Tongue (tissue), 3 donors: ENCODE measurements at places on chromosomes 3 and 15. TPM values are rescaled to one million over a fixed set of nuclear protein-coding genes. Genes with fewer than 3 reads are reported as not detected.

DNA sequence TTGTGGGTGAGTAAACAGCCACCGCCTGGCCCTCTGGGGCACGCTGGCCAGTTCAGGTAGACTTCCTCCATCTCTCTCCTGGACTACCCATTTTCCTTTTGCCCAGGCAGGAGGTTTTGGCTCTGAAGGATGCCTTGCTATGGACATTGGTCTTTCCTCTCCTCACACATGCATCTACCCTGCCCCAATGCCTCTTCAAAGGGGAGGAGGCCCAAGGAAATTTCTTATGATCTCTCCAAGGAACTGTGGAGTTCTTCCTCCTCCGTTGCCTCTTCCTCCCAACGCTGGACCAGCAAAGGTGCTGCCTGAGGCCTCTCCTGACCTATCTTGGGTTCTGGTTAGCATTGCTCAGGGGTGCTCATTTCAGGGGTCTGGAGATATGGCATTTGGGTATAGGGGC, 33.5 kb downstream of the POMGNT2 start:
- DNase-seq: no peak

Gene LIPC
- 1.0 TPM for total RNA-seq

Gene OR5AC2
- not detected for total RNA-seq

GRCh38 chr15:57677204-57677603, 29.3 kb upstream of the POLR2M start:
- no peak for DNase-seq

- DNase-seq: no peak
Observed at GRCh38 chr3:32880225-32880624, 62.4 kb downstream of the TRIM71 start.

DNA sequence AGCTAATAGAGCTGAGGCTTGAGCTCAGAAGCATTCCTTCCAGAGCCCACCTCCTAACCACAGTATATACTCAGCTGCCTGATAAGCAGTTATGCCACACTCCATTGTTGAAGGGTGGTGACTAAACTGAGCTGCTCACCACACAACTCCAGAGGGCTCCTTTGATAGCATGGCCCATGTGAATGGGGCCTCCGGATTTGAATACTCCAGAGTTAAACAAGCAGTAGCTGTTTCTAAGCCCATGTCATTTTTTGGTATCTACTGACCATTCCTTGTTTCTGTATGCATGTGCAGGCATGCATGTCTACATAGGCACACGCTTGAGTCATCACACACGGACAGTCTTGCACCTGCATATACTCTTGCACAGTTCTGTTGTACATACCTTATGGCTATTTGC, 28.9 kb downstream of the IGSF10 start:
- DNase-seq: no peak

- DNase-seq: no peak
Observed at GRCh38 chr3:194836661-194837060, 151.0 kb downstream of the FAM43A start.

Gene TPRA1
- total RNA-seq: 14.1 TPM

DNA sequence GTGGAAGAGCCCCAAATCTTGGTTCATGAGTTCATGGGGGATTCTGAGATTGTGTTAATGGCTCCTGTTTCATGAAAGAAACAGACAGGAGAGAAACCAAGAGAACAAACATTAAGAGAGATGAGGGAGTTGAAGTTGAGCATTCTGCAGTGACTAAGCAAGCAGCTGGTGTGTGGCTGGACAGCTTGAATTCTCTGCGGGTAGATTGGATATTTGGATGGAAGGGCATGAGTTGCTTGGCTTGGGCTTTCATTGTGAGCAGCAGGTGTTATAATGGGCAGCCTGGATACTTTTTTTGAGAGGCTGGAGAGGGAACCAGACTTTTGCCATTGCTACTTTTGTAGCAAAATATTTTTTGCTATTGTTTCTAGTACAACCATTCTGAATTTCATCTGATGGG, 346.8 kb upstream of the SATB1 start:
- DNase-seq: no peak

- peak; percentile 12 for DNase-seq
Observed at GRCh38 chr15:89016549-89017041, 71.7 kb upstream of the ABHD2 start.

Gene ISLR2
- 8.4 TPM for total RNA-seq

DNA sequence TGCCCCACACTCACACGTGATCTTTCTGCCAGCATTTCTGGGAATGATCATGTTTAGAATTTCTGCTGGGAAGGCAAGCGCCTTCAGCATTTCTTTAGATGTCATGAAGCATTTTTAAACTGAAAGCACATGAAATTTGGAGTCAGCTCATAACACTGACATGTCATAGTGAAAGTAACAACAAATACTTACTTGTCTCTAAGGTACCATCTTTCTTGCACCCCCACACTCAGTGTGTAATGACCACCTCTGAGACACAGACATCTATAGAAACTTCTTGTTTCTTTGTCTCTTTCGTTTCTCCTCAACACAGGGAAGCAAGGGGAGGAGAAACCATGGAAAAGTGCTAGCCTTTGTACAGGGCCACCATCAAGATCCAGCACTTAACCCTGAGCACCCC, 171.7 kb downstream of the RORA start:
- DNase-seq: no peak

DNA sequence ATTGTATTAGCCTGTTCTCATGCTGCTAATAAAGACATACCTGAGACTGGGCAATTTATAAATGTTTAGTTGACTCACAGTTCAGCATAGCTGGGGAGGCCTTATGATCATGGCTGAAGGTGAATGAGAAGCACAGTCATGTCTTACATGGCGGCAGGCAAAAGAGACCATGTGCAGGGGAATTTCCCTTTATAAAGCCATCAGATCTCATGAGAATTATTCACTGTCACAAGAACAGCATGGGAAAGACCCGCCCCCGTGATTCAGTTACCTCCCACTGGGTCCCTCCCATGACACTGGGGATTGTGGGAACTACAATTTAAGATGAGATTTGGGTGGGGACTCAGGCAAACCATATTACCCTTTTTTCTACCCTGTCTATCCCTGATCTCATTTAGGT, 51.5 kb upstream of the MYZAP start:
- DNase-seq: no peak

- DNase-seq: no peak
Observed at GRCh38 chr15:56234804-56235203, 8.9 kb downstream of the RFX7 start.

DNA sequence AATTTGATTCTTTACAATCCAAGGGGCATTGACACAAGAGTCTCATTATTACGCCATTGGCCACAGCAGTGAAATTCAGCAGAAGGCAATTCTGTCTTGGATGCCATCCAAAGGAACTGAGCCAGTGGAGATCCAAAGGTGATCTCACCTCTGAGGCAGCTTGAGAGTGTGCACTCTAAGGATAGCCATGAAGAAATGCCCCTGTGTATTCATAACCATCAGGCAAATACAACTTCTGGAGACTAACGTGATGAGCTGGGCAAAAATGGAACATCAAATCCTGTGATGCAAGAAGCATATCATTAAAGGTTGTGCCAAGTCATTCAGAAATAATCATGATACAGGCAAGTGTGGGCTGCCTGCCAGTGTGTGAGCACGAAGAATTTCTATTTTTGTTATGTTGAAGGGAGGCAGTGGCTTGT, 41.4 kb downstream of the ROBO2 start:
- DNase-seq: peak; percentile 69

- no peak for DNase-seq
Observed at GRCh38 chr15:71313806-71314205, 198.5 kb downstream of the THSD4 start.

GRCh38 chr3:51686512-51687215, 15.6 kb downstream of the TEX264 start:
- DNase-seq: peak; percentile 57

- DNase-seq: no peak
Observed at GRCh38 chr3:195845483-195845882, 33.8 kb upstream of the MUC4 start.

GRCh38 chr3:67683522-67683921, 29.1 kb upstream of the SUCLG2 start:
- DNase-seq: no peak

DNA sequence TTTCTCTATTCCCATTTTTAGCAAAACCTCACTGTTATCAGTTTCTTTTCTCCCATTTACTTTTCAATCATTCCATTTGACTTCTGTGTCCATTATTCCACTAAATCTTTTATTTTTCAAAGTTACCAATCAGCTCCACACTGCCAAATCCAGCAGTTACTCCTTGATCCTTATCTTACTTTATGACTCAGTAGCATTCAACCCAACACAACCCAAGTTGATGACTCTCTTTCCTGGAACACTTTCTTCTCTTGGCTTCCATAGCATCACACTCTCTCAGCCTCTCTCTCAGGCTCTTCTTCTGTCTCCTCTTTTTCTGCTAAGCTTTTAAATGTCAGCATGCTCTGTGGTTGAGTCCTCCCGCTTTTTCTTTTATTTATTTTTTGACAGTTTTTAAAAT, 36.3 kb downstream of the RASGRP1 start:
- DNase-seq: no peak

GRCh38 chr3:86801921-86802320, 189.0 kb downstream of the VGLL3 start:
- DNase-seq: no peak

GRCh38 chr3:59880717-59881116, 830.9 kb upstream of the CFAP20DC start:
- no peak for DNase-seq

GRCh38 chr3:149579838-149580542, 77.8 kb downstream of the WWTR1 start:
- DNase-seq: peak; percentile 72

GRCh38 chr3:142272200-142272891, 47.0 kb upstream of the GK5 start:
- DNase-seq: peak; percentile 32

- no peak for DNase-seq
Observed at GRCh38 chr15:89307046-89307587, 27.5 kb downstream of the POLG start.

Gene SHC4
- 7.7 TPM for total RNA-seq

- DNase-seq: no peak
Observed at GRCh38 chr3:71464613-71465012, 118.9 kb downstream of the FOXP1 start.

Gene SV2B
- total RNA-seq: 4.5 TPM

GRCh38 chr3:21174461-21174860, 576.5 kb downstream of the ZNF385D start:
- peak; percentile 39 for DNase-seq

GRCh38 chr3:171256445-171257250, 203.6 kb downstream of the TNIK start:
- no peak for DNase-seq

- DNase-seq: no peak
Observed at GRCh38 chr3:4343258-4343657, 40.1 kb downstream of the SETMAR start.

GRCh38 chr15:77905301-77905920, 172.1 kb downstream of the TBC1D2B start:
- DNase-seq: peak; percentile 66

DNA sequence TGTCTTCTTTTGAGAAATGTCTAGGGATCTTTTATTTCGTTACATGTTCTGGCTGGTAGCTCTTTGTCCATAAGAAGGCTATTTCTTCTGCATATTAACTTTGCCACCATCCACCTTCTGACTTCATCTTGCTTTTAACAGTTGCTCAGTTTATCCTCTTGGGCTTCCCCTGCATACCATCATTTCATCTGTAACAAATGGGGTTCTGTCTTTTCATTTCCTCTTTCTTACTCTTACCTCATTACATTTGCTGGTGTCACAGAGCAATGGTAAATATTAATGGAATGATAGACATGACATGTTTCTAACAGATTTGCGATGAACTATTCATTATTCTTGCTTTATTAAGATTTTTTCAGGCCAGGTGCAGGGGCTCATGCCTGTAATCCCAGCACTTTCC, 62.4 kb downstream of the GASK1A start:
- no peak for DNase-seq

- no peak for DNase-seq
Observed at GRCh38 chr3:107540857-107541256, 18.1 kb downstream of the BBX start.

DNA sequence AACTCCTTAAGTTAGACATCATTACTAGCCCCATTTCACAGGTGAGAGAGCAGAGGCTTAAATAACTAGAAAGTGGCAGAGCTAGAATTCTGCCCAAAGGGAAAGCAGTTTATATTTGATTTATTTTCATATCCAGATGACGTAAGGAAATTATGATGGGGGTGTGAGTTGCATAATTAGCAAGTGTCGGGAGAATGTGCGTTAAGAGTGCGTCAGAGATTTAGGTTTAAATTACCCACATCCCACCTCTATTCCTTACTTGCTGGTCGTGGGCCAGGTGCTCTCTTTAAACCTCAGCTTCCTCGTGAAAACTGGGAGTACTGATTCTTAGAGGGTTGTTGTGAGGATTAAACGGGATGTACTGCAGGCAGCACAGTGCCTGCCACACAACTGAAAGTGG, 32.3 kb downstream of the FSTL1 start:
- no peak for DNase-seq

- DNase-seq: no peak
Observed at GRCh38 chr3:160987982-160988964, 116.9 kb downstream of the B3GALNT1 start.

GRCh38 chr3:167972502-167972901, 123.2 kb downstream of the GOLIM4 start:
- DNase-seq: no peak

DNA sequence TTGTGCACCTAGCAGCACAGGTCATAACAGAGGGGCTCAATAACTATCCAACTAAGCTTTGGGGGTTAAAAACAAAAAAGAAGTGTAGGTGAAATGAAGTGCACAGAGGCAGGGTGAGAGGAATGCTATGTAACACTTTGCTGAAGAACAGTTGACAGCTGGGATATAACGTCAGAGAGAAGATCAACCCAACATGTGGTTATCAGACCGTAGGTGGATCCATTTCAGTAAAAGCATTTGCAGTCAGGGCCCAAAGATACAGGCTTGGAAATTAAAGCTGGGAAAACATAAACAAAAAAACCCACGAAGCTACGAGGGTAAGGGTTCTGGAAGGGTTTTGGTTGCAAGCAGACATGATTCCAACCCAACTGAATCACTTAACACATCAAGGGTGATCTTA, 377.5 kb upstream of the NR2F2 start:
- no peak for DNase-seq

- DNase-seq: no peak
Observed at GRCh38 chr15:87439090-87439489, 817.4 kb downstream of the NTRK3 start.

DNA sequence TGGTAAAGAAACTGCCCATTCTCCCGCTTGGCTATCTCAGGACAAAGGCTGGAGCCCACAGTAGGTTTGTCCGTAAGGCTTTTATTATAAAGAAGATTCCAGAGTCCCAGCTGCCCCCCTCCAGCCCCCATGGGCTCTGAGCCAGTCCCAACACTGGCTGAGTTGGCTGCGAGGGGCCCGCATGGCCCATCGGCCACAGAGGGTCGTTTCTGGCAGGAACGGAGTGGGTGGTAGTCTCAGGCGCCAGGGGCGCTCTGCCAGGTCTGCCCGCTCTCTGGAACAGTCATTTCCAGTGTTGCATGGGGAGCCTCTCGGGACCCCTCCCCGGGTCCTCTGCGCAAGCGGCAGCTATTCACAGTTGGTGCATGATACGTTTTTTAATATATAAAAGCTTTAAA, 12.2 kb downstream of the H1-8 start:
- peak; percentile 59 for DNase-seq

- no peak for DNase-seq
Observed at GRCh38 chr3:154105218-154105975, 15.8 kb upstream of the ARHGEF26 start.
